ENCODE measurements at places on chromosomes 12 and 14.

DNA sequence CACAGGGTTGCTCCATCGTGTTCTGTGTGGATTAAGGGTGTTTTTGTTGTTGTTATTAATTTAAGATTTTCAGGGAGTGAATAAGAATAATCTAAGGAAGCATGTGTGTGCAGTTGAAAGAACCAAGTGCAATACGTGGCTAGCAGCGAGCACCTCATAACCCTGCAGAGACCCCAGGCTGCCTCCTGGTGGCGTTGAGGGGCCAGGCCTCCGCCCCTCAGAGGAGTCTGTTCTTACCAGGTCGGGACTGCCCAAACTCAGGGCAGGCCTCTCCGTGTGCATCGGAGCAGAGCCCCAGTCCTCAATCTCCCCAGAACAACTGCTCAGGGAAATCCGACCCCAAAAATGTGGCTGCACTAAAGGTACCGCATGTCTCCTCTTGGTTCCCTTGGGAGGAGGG, 36.8 kb downstream of the IL31 start:
- no peak for DNase-seq

- no peak for DNase-seq
Observed at GRCh38 chr12:88450136-88450535, 130.1 kb downstream of the KITLG start.

DNA sequence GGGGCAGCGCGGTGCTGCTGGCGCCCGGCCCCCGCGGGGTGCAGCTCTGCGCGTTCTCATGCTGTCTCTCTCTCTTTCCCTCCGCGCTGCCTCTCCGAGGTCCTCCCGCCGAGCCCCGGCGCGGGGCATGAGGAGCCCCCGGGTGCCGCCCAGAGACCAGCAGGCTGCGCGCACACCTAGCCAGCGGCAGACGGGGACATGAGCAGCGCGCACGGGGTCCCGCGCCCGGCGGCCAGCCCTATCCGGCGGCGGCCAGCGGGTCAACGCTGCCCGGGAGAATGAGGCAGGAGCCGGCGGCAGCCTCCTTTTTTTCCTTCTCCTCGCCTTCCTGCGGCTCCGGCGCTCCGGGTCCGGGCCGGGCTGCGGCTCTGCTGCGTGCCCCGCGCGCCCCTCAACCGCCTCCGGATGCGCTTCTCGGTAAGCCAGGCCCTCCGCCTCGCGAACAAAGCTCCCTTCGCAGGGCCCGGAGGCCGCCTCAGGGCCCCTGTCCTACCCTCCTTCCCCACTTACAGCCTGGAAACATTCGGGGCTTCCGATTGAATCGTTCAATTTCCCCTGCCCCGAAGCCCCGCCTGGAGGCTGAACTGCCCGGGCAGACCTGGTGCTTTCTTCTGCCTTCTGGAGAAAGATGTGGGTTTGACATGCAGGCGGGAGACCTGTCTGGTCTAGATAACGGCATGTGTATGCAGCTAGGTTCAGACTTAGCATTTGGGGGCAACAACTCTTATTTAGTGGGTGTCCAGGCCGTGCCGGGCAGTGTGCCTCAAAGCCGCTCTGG, at the start of gene TUNAR:
Gene TUNAR (plus strand): TSS at position 72 of the 778 bp plus-strand sequence.
- no peak for DNase-seq

DNA sequence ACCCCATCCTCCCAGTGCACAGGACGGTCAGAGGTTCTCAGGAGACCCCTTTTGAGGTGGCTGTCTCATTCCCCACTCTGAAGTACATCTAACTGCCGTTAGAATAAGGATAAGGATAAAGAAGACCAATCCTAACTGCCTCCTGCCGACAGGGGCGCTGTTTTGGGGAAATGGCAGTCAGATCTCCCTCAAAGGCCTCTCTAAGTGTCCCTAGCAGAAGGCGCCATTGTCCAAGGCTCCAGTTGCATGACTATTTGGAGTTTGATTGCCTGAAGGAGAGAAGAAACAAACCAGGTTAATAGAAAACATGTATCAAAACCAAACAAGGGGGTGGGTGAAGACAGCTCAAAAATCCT, 29.1 kb upstream of the KLRB1 start:
- no peak for DNase-seq

GRCh38 chr12:118377884-118378470, 1.6 kb downstream of the SUDS3 start:
- no peak for DNase-seq

GRCh38 chr12:93128332-93128707, 199.2 kb upstream of the EEA1 start:
- DNase-seq, result no peak
